Sigmoid colon (tissue), 7 donors: ENCODE measurements at places on chromosomes 5 and 9. TPM values are rescaled to one million over a fixed set of nuclear protein-coding genes. Genes with fewer than 3 reads are reported as not detected.

The ECM2 gene
- 7.5 TPM for total RNA-seq

The FRMPD1 gene
- total RNA-seq: 0.41 TPM

The RASEF gene
- total RNA-seq: 0.28 TPM

- no peak for DNase-seq
- no peak overlapping the region for H3K27ac ChIP-seq
Observed at GRCh38 chr5:7261049-7261448, 134.9 kb upstream of the ADCY2 start.

DNA sequence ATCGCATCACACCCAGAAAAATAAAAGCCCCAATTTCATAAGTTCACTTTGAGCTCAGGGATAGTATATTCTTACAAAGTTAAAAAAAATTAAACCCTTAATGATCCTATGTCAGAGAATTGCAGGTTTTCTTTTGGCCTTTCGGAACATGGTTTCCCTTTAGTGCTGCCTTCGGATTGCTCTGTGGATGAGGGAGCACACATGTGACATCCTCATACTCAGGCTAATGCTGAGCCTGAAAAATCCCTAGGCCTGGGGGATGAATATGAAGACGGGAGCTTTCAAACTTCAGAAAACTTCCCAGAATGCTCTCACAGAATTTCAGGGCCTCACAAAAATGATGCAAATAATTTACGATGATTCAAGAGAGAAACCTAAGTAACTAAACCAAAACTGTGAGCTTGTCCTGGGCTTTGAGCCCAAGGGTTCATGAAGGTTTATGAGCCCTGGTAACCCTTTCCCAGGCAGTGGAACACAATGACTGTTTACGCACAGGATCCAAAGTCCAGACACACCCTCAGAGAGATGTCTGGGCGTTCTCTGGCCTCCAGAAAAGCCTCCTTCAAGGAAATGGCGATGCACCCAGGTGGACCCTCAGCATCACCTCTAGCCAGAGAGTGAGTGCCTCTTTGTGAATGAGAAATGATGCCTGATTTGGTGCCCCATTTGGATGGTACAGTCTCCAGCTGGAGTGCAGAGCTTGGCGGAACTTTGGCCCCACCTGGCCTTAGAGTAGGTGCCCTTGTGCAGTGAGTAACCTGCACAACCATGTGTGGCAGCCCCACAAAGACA is 145.4 kb downstream of the ENTREP1 start:
- no peak overlapping the region for H3K27ac ChIP-seq
- H3K4me1 ChIP-seq: peaks cover 10% of the 10 kb centered on the region
- no peak overlapping the region for H3K4me3 ChIP-seq
- DNase-seq: no peak

DNA sequence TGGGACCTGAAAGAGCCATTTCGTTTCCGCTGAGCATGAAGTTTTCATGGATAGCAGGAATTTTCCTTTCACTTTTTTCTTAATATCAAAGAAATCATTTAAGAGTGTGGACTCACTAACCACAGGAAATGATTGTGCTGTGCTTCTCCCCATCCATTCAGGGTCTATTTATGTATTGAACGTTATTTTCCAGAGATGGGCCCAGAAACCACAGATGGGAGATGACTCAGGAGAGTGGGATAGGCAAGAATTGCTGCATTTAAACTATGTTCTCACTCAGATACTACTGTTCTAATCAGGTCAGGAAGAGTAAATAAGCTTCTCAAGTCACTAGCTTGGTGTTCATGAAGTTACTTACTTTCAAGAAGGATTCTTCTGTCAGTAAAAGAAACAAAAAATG is 763.8 kb downstream of the DTWD2 start:
- H3K36me3 ChIP-seq: no peaks in the 10 kb centered on the region
- H3K4me3 ChIP-seq: no peak overlapping the region
- no peak overlapping the region for H3K27ac ChIP-seq
- H3K4me1 ChIP-seq: no peaks in the 10 kb centered on the region
- DNase-seq: no peak
